ENCODE measurements at places on chromosomes 5 and 9.

GRCh38 chr9:36640771-36641381, 68.2 kb downstream of the MELK start:
- DNase-seq: no peak

DNA sequence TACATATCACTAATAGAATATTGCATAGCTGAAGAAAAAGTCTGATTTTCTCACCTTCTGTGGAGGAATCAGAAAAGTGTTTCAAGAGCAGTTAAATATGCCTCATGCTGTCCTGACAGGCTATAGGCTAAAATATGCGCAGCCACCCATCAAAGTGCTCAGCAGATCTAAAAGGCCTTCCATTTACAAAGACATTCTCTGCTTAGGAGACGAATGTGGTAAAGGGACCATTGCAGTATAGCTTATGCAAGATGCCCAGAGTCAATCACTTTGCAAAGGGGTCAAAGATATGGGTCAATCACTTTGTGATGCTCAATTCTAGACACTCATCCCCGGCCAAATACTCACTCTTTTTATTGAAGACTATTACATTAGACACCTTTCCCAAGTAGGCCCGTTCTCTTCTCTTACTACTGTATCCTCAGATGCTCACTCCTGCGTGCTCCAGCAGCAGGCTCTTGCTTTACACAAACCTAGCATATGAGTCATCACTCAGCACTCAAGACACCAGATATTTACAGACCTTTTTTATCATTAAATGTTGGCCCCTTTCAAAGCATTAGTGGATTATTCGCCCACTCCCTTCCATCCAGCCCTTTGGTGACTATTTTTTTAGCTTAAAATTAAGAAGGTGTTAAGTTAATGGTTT, 568.2 kb upstream of the CDH18 start:
- DNase-seq: no peak

GRCh38 chr9:110835859-110836271, 167.3 kb downstream of the MUSK start:
- DNase-seq: no peak

GRCh38 chr5:113512341-113512740, 1.2 kb upstream of the YTHDC2 start:
- no peak for DNase-seq

DNA sequence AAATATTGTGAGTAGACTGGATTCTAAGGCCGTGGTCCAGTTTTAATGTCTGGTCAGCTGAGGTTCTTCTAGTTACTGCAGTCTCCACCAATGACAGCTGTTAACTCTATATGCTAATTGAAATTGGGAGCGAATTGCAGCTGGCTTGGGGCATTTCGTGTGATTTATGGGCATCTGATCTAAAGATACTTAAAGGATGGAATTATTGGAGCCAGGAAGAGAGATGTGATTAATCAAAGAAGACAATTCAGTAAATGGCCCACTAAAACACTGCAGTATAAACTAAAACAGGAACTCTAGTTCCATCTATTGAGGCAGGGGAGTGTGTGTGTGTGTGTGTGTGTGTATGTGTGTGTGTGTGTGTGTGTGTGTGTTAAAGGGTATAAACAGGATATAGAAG, 157.5 kb upstream of the IQGAP2 start:
- DNase-seq: no peak

DNA sequence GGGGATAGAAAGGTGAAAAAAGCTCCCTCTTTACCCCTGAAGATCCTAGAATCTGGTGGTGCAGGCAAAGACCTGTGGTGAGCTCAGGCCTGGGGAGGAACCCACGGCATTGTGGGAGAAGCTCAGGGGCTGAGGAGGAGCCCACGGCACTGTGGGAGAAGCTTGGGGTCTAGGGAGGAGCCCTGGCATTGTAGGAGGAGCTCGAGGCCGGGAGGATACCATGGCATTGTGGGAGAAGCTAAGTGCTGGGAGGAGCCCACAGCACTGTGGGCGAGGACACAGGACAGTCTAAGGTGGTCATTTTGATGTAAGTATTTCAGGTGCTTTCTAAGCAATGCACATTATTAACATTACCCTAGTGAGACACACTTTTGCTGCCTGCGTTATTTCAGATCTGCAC, 179.7 kb downstream of the HSD17B3 start:
- no peak for DNase-seq

DNA sequence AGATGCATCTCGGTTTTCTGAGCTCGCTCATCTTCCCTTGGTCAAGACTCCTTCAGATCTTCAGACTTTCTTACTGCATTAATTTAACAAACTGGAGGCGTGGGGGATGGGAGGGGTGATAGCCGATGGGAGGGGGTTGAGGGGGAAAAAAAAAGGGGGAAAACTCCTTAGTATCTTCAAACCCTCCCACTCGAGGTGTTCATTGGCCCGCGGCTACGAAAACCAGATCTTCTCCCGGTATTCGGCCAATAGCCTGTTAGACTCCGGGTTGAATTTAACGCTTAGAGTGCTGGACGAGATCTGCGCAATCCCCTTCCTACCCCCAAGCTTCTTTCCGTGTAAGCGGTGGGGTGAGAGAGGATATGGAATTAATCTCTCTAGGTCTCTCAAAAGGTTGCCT, 689 bp upstream of the GLRA1 start:
- no peak for DNase-seq

Data from HS-5 (cell line).